ENCODE measurements at places on chromosomes 3 and 15.

- DNase-seq, result no peak
Measured at GRCh38 chr15:70197945-70198361, 100.2 kb upstream of the TLE3 start.

DNA sequence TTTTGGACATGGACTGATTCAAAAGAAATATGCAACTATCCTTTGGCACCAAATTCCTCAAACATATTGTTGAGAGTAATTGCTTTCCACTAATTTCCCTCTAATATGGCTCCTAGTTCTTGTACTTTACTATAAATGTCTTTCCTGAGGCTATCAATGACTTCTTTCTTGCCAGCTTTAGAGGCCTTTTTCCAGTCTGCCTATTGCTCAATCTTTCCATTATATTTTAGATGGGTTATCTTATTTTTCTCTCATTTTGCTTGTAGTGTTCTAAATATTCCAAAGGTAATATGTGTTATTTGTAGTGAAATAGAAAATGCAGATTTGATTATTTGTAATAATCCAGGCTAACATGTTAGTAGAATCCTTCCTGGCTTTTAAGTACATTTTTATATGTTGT lies 11.5 kb upstream of the TEX9 start:
- DNase-seq, result no peak

- no peak for DNase-seq
Measured at GRCh38 chr3:49058011-49058410, 28.8 kb upstream of the IMPDH2 start.

DNA sequence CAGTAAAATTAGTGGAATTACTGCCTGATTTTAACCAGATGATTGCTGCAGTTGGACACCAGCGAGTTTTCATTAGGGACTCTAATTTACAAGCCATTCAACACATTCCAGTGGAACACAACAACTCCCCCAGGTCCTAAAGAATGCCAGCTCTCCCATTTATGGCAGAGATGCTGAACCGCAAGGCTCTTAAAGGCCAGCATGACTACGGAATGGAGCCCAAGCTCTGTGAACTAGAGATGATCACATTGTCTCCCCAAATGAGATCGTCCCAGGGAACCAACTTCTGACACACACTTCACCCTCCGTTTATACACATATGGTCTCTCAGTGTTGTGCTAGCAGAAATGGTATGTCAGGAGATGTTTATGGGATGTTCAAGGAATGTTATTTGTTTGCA lies 446.2 kb upstream of the NR2F2 start:
- DNase-seq, result no peak

DNA sequence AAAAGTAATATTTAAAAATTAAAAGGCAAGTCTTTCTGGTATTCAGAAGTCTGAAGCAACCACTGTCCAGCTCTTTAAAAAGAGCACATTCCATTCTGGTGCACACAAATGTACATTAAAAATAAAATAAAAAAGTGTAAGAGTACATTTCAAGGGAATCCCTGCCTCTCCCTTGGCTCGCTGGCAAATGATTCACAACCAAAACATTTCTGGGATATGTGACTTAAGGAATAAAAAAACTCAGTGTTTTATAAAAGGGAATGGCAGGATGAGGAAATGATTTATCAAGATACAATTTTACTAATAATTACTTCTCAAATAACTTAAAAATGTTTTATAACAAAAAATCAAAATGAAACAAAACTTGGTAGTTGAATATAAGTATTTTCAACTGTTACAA lies 23.8 kb upstream of the ANXA2 start:
- DNase-seq, result no peak

DNA sequence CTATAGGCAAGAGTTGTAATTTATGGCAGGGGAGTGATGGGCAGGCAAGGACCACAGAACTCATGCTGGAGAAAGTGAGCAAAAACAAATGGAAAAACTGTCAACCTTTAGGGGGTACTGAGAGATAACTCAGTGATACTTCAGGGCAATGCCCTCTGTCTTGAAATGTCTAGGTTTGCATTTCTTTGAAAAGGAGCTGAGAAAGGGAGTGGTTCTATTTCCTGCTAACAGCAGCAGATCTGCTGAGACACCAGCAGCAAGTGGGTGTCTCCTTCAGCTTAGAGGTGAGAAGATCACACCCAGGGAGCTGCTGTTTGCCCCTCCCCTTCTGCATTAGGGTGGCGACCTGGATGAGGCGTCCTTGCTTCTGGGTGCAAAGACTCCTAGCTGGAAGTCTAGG lies 42.3 kb upstream of the XIRP1 start:
- DNase-seq, result no peak

DNA sequence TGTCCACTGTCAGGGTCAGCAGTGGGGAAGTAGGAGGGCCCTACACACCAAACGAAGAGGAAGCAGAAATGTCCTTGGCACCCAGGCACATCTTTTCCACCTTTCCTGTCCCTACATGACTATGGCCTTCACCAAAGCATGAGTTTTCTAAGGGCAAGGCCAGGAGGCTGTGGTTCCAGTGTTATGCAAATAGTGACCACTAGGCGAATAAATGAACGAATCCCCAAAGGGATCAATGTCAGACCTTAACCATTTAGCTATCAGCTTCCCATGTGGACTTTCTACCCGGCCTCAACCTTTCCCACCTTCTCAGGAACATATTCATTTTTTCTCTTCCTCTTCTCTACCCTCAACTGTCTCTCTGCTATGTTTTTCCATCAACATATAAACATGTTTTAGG lies 63.1 kb downstream of the NTRK3 start:
- no peak for DNase-seq

DNA sequence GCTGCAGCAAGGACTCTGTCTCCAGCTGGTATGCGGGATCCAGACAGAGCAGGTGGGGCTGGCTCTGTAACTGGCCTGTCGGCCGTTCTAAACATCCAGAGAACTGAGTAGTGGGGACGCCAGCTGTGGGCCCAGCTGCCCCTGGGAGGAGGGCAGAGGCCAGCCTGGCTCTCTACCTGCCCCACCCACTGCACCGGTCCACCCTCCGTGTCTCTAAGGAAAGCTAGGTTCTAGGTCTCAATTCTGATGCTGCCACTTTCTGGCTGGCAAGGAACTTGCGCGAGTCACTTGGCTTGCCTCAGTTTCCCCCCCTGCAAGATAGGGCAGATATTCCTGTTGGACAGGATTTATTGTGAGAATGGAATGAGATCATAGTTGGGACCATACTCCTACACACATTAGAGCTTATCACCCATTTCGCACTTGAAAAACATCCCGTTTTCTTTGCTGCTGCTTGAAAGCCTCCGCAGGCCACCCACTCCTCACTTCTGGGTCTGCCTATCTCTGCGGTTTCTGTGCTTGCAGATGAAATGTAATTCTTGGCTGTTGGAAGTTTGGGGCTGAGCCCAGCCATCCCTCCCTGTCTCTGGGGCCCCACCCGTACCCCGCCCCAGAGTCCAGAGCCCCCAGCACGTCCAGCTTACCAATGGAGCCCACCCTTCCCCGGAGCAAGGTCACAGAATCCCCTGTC lies 65.8 kb downstream of the IQSEC1 start:
- no peak for DNase-seq

GRCh38 chr3:152156880-152157279 lies 111.8 kb upstream of the MBNL1 start:
- no peak for DNase-seq

GRCh38 chr3:10601151-10601856 lies 95.9 kb upstream of the ATP2B2 start:
- DNase-seq, result no peak

- DNase-seq, result no peak
Measured at GRCh38 chr3:42213417-42213816, 52.6 kb downstream of the CCK start.

- DNase-seq, result no peak
Measured at GRCh38 chr15:31831596-31831995, 198.7 kb upstream of the CHRNA7 start.

DNA sequence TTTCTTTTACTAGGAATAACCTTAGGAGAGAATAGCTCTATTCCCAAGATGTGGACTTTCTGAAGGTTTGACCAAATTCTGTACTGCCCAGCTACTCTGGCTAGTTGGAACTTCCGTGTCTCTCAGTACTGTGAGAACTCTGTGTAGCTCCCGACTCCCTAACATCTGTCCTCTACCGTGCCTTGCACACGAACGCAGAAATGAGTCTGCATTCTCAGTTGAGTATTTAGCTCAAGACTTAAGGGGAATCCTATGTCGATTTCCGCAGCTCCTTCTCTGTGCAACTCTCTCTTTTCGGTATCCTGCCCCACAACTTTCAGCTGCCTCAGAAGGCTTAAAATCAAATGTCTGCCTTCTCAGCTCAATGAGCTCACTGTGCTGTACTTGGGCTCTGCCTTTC lies 86.7 kb upstream of the EPHB3 start:
- DNase-seq, result no peak

DNA sequence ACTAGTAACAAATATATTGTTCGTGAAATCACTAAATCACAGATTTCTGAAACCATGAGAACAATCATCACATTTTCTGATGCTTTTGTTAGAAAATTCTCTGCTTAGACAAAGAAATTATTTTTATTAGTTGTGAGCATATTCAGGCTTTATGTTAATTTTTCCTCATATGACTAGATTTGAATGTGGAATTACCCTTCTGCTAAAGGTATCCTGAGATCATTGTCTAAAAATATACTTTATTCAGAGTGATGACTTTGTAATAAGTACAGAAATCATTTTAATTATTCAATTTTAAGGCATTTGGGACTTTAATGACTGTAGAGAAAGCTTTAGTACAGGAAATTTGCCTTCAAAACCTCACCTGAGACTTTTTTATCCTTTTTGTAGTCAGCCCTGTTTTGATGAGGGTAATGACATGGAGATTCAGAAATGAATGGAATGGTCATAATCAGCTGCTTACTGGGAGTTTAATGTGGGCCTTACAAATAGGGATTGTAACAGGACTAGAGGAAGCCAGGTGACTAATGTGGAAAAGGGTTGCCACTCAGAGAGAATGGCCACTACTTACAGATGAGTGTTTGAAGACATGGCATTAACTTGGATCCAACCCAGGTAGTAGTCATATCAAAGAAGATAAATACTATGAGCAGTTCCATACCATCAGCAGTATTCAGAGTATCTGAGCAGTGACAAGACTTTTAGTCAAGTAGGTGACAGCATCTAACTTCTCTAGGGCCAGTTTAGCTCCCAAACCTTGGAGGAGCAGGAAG lies 148.3 kb downstream of the MBNL1 start:
- no peak for DNase-seq

DNA sequence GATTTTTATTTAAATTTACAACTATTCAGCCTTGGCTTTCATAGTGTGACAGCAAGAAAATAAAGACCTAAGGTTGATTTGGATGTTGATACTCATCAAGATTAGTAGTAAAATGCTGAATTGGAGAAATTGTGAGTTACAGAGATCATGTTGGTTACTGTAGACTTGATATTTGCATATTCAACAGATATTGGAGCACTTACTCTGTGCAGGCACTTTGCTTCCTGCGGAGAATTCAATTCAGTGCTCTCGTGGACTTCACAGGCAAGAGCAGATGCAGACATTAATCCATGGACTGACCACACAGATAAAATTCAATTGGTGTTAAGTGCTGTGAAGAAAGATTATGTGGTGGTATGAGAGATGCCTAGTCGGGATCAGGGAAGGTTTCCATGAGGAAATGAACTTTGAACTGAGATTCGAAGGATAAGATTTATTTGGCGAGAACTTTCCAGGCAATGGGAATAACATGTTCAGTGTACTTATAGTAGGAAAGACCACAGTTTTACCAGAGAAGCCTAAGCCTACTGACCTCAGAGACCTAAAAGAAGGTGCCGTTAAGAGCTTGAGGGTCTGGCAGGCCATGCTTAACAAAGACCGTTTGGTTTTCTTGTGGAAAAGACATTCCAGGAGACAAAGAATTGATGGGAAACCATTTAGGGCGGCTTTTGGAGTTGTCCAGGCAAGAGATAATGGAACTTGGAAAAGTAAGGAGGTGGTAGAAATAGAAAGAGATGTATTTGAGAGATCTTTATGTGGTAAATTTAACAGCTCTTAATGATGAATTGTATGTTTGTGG lies 4.3 kb downstream of the SELENOT start:
- DNase-seq, result no peak

- DNase-seq, result peak; percentile 3
Measured at GRCh38 chr3:24678421-24678865, 183.8 kb upstream of the THRB start.

GRCh38 chr15:26521130-26521529 lies 251.7 kb downstream of the GABRB3 start:
- no peak for DNase-seq

DNA sequence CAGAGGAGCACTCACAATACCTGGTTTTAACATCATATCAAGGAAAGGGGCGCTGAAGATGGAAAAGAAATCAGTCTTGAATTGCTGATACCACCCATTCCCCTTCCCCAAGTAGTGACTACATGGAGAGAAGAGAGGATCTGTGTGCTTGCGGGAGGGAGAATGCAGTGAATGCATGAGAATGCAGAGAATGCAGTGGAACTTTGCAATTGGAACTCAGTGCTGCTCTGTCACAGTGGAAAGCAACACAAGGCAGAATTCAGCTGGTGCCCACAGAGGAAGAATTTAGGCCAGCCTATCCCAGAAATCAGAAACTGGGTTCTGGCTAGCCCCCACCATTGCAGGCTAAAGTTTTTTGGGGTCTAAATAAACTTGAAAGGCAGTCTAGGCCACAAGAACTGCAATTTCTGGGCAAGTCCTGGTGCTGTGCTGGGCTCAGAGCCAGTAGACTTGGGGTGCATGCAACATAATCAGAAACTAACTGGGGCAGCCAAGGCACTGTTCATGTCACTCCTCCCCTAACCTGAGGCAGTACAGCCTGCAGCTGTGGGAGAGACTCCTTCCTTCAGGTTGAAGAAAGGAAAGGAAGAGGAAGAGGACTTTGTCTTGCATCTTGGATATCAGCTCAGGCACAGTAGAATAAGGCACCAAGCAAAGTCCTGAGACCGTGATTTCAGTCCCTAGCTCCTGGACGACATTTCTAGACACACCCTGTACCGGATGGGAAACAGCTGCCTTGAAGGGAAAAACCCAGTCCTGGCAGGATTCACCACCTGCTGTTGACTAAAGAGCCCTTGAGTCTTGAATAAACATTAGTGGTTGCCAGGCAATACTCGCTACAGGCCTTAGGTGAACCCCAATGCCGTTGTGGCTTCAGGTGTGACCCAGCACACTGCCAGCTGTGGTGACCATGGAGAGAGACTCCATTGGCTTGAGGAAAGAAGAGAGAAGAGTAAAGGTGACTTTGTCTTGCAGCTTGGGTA lies 329.3 kb downstream of the TBL1XR1 start:
- no peak for DNase-seq

- DNase-seq, result no peak
Measured at GRCh38 chr3:59513570-59513969, 463.7 kb upstream of the CFAP20DC start.

- DNase-seq, result no peak
Measured at GRCh38 chr3:41126961-41127360, 72.3 kb upstream of the CTNNB1 start.

DNA sequence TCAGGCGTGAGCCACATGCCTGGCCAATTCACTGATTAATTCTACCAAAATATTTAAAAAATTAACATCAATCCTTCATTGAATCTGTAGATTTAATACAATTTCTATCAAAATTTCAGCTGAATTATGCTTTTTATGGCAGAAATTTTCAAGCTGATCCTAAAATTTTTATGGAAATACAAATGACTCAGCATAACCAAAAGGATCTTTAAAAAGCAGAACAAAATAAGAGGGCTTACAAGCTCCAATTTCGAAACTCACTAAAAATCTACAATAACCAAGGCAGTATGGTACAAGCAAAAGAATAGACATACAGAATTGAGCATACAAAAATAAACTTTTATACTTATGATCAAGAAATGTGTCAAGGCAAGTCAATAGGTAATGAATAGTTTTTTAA lies 180.4 kb upstream of the CTNNB1 start:
- peak; percentile 12 for DNase-seq

- no peak for DNase-seq
Measured at GRCh38 chr15:72077950-72078349, 40.0 kb downstream of the MYO9A start.
